ENCODE measurements at places on chromosomes 7 and 10.

DNA sequence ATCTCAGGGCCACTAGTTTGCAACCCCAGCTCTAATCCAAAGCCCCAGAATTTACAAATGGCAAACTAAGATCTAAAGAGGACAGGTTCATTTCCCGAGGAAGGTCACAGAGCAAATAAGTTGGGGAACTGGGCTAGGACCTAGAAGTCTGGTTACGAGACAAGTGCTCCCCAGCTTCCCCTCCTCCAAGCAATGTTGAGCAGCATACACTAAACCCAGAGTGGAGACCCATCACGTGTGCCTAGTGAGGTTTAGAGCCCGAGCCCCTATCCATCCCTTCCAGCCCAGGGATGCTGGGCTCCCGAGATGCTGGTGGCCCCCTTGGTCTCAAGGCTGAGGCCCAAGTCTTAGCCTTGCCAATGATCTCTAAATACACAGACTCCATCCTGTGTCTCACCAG lies 209.5 kb upstream of the ZMIZ1 start:
- DNase-seq: no peak

DNA sequence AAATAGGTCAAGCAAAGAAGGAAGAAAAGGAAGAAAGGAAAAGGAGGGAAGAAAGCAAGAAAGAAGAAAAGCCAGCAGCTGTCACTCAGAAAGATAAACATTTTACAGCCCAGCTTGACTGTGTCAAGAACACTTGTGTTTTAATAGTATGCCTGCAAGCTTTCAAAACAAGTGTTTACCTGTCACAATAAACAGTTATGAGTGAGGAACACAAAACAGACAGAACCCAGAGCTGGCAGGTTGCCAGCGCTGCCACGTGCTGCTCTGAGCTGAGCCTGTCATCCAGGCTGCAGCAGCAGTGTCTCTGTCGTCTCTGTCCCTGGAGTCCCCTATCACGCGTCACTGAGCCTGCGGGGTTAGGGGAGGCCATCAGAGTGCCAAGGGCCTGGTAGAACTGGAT lies 827.6 kb upstream of the AUTS2 start:
- no peak for DNase-seq

GRCh38 chr7:14487701-14488395 lies 414.7 kb downstream of the DGKB start:
- DNase-seq: no peak

DNA sequence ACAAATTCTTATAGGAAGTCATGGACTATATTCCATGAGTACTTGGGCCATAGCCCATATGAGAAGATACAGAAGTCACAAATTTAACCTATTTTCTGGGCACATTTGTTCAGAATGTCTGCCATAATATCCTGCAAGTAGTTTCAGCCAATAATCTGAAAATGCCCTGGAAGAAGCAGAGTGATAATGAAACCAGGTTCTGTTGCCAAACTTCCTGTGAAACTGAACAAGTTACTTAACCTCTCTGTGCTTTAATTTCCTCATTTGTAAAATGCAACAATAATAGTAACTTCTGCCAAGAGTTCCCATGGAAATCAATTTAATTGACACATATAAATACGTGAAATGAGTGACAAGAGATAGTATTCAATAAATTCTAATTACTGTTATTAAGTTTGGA lies 88.8 kb downstream of the SEMA3C start:
- DNase-seq: no peak

- DNase-seq: no peak
Observed at GRCh38 chr7:55053651-55054571, 35.1 kb downstream of the EGFR start.

GRCh38 chr7:34747867-34748727 lies 90.1 kb downstream of the NPSR1 start:
- no peak for DNase-seq

DNA sequence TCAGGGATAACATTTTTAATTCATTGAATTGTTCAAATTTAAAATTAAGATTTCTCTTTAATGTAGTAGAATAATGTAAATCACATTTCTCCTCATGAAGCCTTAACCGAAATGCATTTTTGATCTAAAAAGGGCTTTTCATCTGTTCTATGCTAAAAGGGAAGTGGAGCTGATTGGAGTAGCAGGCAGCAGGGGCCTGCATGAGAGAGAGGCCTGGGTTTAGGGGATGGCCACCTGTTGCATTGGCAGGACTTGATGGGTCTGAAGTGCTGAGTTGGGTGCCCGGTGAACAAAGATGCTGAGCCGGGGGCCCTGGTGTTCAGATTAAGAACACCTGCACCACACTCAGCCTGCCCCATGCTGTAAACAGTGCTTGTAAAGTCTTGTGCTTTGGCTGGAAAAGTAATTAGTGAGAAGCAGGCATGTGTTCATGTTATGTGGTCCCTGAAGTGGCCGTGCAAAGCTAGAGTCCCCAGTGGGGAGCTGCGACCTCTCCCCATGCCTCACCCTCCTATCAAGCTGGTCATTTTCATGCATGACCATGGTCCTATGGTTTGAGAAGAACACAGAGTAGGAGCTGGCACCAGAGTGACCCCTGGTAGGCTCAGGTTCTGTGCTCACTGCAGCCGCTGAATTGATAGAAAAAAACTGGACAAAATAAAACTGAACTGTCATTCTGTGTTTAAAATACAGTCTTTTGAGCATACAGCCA lies 124.3 kb downstream of the ADCY1 start:
- no peak for DNase-seq

DNA sequence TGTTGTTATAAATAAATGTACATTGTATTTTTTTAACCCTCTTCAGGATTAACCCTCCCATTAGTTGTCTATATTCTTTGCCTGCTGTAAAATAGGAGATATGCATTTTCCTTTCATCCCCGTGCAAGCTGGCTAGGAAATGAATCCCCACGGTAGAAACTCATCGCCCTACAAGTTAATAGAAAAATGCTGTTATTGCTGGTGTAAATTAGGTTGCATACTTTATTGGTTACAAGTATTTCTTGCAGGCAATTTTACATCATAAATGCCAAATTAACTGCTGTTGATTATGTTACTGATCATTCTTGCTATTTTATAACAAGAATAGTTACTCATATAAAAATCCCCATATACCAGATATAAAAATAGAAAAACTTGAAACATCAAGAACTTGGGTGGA lies 454.2 kb upstream of the KLF6 start:
- no peak for DNase-seq

- DNase-seq: no peak
Observed at GRCh38 chr7:129341816-129342806, 92.1 kb upstream of the STRIP2 start.

DNA sequence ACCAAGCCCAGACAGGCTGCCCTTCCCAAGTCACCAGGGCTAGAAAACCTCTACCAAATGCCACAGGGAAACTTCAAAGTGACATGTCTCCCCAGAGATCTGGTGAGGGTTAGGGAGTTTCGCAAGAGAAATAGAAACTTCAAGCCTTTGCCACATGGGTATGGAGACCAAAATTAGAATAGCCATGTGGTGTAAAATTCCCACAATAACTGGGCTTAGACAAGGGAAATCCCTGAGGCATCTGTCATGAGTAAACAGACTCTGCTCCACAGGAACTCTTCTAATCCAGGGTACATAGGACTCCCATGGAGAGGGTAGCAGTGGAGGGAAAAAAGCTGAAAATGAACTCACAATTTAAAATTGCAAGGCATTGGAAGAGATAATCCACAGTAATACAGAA lies 14.3 kb downstream of the ADAM12 start:
- DNase-seq: no peak

GRCh38 chr10:62653254-62653653 lies 151.3 kb upstream of the ADO start:
- DNase-seq: no peak

DNA sequence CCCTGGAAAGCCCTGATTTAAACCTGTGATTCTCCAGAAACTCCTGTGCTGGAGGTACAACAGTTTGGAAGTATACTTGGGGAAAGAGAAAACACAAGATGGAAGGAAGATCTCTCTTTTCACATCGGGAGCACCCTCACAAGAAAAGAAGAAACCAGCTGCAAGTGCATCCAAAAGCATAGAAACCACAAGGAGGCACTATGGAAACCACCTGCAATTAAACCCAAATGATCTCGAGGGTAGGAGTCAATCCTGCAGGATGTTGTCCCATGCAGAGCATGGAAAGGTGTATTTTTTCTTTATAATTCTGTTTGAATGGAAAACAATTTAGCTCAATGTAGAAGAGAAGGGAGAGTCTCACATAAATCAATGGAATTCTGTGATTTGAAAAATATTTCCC lies 210.5 kb downstream of the TWIST1 start:
- no peak for DNase-seq

DNA sequence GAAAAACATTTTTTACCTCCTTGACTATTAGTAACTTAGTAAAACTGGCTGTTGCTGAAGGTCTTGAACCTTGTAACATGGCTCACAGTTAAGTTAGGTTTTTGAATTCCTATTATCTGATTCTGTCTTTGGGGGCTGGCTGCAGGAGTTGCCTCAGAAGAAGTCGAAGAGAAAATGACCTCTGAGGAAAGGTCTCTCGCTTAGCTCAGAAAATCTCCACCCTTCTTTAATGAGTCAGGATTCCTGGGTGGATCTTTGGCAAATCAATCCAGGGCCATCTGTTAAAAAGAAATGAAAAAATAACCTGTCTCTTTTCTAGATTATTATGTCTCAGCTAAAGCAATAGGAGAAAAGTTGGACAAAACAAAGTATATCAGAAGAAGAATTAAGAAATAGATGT lies 267.8 kb upstream of the SEMA3C start:
- DNase-seq: no peak

GRCh38 chr10:58508316-58508715 lies 4.4 kb upstream of the BICC1 start:
- no peak for DNase-seq

GRCh38 chr7:2760098-2760889 lies 72.3 kb downstream of the AMZ1 start:
- peak; percentile 29 for DNase-seq

- peak; percentile 35 for DNase-seq
Observed at GRCh38 chr10:14952851-14953423, 959 bp downstream of the DCLRE1C start.

DNA sequence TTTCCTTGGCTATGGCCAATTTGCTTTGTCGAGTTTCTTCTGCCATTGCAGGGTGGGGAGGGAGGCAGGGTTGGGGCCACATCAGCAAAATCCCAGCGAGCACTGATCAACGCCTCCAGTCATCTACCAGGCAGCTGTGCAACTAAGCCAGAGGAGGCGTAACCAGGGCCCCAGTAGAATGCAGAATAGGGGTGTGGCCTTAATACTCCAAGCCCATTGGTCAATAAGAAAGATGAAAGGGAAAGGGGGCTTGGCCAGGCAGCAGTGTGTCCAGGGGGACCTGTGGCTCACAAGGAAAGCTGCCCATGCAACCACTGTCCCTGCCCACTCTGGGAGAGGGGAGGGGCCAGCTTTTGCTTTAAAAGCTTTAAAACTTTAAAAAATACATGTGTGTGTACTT lies 21.5 kb upstream of the GGCT start:
- DNase-seq: no peak

GRCh38 chr10:42969147-42969546 lies 107.7 kb upstream of the RET start:
- DNase-seq: no peak

Data from Kasumi-1 (cell line).